ENCODE measurements at places on chromosomes 2 and 18.

DNA sequence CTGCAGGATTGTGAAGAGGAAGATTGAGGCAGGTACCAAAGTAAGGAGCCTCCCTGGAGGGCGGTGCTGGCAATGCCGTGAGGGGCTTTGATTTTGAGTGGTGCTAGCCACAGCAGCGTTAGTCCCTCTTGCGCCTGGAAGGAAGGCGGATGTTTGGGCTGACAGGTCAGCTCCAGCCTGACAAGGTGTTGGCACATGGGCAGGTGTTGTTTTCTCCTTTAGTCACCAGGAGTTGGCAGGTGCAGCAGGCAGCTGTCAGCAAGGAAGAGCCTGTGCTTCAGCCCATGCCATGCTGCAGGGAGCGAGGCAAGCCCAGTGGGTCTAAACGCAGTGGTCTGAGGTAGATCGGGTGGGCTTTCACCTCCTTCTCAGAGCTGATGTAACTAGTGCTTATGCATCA lies 8.5 kb downstream of the SEC11C start:
- DNase-seq, result no peak

DNA sequence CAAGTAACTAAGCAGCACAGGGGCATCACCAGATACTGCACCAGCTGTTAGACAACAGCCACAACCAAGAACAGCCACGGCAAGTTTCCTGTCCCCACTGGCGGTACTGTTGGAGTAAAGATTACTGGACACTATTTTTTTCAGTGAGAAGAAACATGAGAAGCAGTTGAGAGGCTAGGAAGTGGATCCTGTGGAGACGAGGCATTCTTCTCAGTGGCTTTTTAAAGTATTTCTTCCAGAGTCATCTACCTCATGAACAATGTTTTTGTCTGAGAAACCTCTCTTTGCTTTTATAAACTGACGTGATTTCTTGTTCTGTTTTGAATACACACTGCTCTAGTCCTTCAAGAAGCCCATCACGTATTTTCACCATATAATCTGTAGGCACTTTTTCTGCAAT lies 18.8 kb downstream of the TM4SF20 start:
- no peak for DNase-seq

GRCh38 chr2:143828763-143829537 lies 691.0 kb downstream of the ZEB2 start:
- no peak for DNase-seq

DNA sequence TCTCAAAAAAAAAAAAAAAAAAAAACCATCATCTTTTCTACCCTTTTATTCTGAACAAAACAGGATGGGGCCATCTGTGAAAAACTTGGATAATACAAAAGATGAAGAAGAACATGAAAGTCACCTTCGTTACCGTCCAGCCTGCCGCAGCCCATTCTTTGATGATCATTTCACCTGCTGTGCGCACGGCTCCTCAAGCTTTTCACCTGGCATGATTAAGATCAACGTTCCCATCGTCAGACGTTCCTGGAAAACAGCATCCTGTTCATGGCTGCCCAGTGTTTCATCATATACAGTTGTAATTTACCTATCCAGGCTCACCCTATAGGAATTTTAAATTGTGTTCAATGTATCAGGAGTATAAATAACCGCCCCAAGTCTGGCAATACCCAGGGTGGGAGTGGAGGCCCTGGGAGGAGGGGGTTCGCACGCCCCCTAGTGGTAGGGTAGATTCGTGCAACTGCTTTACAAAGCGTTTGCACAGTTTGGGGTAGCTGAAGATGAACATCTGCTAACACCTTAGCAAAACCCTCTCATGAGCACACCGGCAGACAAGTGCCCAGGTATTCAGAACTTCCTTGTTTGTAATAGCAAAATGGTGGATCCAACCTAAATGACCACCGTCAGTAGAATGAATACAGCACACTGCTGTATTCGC lies 49.0 kb upstream of the GLI2 start:
- DNase-seq, result no peak

DNA sequence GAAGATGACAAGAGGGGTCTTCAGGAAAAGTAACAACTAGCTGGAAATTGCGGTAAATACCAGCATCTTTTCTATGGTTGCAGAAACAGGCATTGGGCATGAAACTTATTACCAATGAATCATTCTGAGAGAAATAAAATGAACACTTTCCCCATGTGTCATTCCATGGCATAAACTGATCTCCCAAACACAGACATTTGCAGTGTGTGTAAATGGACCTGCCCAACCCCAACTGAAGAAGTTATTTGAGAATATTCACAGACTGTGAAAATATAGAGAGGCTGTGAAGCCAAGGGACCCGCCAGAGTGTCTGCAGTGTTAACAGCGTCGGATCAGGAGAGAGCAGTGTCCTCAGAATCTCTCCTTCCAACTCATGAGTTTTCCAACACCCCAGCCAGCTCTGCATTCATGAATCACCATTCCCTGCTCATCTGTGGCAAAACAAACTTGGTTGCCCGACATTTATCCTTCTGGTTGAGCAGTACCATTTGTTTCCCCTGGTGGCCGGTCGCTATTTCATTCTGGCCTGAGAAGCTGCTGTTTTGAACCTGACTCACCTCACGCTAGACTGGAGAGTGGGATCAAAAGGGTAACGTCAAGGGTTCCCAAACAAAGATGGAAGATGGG lies 238.4 kb downstream of the PID1 start:
- no peak for DNase-seq

DNA sequence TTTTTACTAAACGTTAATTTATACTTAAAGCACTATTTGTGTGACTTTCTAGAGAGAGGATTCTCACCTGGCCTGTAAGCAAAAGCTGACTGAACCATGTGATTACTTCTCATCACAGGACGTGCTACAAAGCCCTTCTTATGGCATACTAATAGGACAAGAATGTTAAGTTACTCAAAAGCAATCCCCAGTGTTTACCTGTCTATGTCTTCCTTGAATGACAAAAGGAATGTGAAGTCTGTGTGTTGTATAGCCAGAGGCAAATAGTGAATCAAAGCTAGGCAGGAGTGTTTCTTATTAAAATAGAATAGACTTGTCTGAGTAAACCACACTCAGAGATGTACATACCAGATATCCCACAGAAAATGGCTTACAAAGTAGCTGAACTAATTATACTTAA lies 1465.5 kb downstream of the SUCLG1 start:
- no peak for DNase-seq

- DNase-seq, result no peak
Measured at GRCh38 chr2:68368654-68369336, 3.7 kb downstream of the PLEK start.

- peak; percentile 87 for DNase-seq
Measured at GRCh38 chr2:113282747-113283533, 4.2 kb upstream of the PAX8 start.

DNA sequence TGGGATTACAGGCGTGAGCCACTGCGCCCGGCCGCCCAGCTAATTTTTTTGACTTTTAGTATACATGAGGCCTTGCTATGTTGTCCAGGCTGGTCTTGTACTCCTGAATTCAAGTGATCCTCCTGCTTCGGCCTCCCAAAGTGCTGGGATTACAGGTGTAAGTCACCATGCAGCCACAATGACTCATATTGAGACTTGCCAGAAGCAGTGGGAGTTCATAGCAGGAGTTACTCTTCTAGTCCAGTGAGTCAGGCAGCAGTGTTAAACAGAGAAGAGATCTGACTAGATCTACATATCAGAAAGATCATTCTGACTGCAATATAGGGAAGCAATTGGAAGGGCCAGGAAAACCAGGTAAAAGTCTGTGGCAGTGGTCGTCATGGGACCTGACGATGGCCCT lies 1.5 kb upstream of the FLACC1 start:
- DNase-seq, result no peak

DNA sequence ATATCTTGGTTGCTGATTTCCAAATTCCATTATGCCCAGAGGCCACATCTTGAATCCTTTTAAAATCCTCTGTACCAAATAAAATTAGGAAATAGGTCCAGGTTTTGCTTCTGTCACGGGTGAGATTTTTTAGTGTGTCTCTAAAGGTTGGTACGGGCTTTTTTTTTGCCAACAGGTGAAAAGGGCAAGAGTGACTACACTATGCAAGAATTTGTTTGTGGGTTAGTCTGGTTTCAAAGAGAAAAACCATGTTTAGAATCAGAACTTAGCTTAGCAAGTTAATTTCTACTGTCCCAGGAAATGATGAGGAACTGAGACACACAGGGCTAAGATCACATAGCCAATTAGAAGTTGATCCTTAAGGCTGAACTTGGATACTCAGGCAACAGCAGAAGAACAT lies 41.7 kb downstream of the POLR1A start:
- no peak for DNase-seq

DNA sequence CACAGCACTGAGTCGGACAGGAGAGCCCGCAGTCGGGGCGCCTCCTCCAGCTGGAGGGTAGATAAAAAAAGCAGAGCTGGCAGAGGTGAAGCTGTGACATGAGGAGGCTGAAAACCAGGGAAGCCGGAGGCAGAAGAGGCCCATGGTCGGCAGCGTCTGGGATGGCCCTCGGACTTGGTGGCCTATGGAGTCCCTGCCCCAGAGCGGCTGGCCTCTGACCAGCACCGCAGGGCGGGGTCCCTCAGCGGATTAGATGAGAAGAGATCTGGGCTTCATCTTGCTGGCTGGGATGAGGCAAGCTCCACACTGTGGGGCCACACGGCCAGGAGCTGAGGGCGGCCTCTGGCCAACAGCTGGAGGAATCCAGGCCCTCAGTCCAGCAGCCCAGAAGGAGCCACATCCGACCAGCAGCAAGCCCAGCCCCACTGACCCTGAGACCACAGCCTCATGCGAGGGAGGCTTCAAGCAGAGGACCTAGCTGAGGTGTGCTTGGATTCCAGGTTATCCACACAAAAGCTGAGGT lies 174.1 kb downstream of the EIPR1 start:
- DNase-seq, result no peak

GRCh38 chr2:105104208-105104731 lies 66.4 kb downstream of the MRPS9 start:
- no peak for DNase-seq

- DNase-seq, result no peak
Measured at GRCh38 chr2:29844713-29845326, 76.6 kb downstream of the ALK start.

DNA sequence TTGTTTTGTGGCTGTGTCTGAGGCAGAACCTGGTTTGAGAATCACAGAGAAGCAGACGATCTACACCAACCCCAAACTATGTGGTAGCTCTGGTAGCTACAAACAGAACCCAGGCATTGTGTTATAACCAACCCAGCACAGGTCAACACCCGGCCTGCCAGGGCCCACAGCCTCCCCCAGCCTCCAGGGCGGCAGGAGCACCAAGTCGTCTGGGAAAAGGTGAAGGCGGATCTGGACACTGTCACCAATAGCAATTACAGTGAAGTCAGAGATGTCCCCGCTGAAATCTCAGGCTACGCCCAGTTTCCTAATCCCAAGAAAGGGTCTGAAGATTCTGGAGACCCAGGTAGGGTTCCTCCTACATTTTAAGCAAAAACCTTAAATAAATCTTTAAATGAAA lies 3.6 kb downstream of the HJURP start:
- no peak for DNase-seq

- no peak for DNase-seq
Measured at GRCh38 chr2:64784168-64785061, 130.7 kb upstream of the SERTAD2 start.

DNA sequence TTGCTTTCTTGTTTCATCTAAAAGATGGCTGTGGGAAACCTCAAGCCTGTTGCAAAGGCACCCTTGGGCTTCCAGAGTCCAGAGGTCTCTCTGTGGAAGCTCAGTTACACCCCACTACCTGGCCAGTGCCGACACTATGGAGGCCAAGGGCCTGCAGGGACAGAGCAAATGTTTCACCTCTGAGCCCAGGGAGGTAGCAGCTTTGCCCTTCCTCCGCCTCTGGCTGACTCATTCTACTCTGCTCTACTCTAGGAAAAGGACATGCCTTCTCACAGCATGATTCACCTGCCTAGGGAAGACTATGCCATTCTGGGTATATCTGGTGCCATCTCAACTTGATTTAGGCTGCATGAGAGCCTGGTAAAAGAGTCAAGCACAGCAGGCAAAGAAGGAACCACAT lies 12.2 kb downstream of the MYOM1 start:
- no peak for DNase-seq

- peak; percentile 31 for DNase-seq
Measured at GRCh38 chr2:200862532-200863000, 1.9 kb downstream of the CLK1 start.

- no peak for DNase-seq
Measured at GRCh38 chr2:207885010-207885409, 115.3 kb upstream of the FZD5 start.

- peak; percentile 27 for DNase-seq
Measured at GRCh38 chr2:111535404-111535803, 348.6 kb downstream of the ANAPC1 start.

GRCh38 chr2:207694811-207695281 lies 16.6 kb upstream of the CCNYL1 start:
- no peak for DNase-seq

DNA sequence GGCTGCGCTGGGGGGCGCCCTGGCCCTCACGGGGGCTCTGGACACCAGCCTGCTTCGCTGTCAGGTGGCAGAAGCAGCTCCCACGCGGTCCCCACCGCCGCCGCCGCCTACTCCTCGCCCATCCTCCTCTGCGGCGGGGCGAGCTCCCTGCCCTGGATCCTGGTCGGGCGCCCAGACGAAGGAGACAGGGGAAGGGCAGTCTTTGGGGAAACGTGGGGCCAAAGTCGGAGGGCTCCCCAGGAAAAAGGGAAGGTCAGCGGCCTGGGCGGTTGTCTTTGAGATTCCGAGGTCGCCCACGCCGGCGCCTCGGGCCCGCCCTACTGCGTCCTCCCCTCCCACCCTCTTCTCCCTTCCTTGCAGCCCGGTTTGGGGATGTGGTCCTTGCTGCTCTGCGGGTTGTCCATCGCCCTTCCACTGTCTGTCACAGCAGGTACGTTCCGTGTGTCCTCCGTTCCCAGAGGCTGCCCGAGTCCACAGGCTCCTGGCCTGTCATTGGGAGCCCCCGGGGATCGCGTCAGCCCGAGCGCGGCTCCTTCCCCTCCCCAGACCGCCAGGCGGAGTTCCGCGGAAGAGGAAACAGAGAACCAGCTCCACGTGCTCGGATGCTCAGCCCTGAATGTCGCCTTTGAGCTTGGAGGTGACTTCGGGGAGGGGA lies 800 bp downstream of the IL1RL2 start:
- DNase-seq, result peak; percentile 28

DNA sequence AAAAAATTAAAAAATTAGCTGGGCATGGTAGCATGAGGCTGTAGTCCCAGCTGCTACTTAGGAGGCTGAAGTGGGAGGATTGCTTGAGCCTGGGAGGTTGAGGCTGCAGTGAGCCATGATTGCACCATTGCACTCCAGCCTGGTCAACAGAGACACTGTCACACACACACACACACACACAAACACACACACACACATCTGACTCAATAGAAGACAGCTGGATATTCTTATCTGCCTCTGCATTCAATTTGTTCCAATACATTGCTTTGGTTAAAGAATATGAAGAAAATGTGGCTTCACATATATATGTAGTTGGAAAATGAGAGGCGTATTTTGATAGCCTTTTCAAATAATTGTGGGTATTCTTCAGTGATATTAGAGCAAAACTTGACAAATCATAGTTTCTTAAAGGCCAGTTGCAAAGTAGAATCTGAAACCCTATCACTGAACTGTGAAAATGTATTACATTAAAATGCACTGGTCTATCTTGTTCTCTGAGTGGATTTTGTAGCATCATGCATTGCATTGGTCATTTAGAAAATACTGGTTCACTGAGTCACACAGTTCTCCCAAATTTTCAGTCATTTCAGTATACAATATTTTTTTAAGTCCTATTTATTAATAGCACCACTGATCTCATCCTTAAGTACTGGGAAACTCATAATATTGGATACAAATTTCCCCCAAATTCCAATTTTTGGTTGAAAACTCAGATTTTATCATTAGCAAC lies 140.9 kb downstream of the MCFD2 start:
- DNase-seq, result no peak

Data from mucosa of gallbladder (tissue), 1 donor.